ENCODE measurements at places on chromosomes 12 and 14.

DNA sequence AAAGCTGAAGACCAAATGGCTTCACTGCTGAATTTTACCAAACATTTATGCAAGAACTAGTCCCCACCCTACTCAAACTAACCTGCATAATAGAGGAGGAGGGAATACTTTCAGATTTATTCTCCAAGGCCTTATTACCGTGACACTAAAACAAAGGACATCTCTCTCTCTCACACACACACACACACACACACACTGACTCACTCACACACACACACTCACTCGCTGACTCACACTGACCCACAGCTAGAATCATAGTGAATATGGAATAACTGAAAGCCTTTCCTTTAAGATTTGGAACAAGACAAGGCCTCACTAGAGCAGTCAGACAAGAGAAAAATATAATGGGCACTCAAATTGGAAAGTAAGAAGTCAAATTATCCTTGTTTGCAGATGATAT is 1014.1 kb downstream of the TMTC2 start:
- DNase-seq = no peak

DNA sequence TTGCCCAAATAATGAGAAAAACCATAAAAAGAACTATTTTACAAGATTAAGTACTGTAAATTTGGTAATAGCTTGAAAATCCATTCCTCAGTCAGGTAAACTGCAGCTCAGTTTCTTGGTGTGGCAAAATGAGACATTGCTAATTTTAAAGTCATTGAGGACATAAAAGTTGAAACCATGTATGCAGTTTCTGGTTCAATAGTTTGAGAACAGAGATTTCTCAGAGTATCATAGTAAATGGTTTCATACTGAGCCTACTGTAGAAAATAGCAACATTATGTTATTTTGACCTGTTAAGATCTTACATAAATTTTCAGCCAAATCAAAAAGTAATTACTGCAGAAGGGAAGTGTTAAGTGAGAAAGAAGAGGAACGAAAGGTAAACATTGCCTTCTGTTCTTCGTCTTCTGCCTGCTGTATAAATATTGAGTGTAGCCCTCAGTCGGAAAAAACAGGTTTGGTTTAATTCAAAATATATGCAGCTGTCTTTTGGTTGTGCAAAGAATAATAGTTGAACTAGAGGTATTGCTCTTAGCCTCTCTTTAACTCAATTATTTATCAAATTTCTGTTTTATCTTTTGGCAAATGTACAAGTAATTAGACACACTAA is 119.6 kb downstream of the SYNE2 start:
- no peak for DNase-seq

DNA sequence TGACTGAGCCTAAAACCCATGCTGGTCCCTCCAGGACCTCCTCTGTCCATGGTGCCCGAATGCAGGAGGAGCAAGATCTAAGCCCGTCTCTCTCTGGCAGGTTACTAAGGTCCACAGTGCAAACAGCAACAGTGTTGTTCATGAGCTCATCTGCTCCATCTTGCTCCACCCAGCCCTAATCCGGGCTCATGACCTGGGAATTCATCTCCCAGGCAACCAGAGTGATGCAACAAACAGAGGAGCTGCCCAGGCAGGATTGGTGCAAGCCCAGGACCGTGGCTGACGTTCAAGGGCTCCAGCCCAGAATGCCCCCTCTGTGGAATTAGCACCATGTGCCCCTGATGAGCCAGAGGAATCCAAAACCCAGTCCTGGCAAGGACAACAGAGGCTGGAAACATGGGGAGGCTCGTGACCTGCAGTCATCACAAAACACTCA is 29.9 kb downstream of the HSPB8 start:
- DNase-seq = no peak

GRCh38 chr12:24907464-24907863 is 41.4 kb downstream of the BCAT1 start:
- no peak for DNase-seq

DNA sequence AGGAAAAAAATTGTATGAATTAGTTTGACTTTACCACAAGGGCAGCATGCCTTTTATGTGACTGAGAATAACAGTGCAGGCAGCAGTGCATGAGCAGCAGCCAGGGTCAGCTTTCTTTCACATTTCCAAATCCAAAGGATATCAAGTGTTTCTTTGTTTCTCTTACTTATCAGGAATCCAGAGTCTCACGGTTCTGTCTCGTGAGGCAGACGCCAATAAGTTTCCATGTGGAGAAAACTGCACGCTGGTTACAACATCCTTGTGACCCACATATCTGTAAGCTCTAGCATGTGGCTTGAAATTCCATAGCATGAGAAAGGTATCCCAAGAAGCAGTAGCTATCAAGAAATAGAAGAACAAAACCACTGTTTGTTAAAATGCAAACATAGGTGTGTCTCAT is 27.6 kb downstream of the GALNT4 start:
- DNase-seq = no peak

- no peak for DNase-seq
These were observed 130.4 kb downstream of the GRIP1 start for GRCh38 chr12:66548338-66549049.

All from NCI-H2081 treated with DMSO at 0.1 percent for 48 hours (cell line).